Hepatic stellate cell (primary cell): ENCODE measurements at places on chromosomes 7 and 10.

- no peak for DNase-seq
These were observed 8.3 kb downstream of the CALD1 start for GRCh38 chr7:134787720-134788119.

GRCh38 chr7:123792547-123792946 is 43.7 kb upstream of the WASL start:
- DNase-seq: no peak

DNA sequence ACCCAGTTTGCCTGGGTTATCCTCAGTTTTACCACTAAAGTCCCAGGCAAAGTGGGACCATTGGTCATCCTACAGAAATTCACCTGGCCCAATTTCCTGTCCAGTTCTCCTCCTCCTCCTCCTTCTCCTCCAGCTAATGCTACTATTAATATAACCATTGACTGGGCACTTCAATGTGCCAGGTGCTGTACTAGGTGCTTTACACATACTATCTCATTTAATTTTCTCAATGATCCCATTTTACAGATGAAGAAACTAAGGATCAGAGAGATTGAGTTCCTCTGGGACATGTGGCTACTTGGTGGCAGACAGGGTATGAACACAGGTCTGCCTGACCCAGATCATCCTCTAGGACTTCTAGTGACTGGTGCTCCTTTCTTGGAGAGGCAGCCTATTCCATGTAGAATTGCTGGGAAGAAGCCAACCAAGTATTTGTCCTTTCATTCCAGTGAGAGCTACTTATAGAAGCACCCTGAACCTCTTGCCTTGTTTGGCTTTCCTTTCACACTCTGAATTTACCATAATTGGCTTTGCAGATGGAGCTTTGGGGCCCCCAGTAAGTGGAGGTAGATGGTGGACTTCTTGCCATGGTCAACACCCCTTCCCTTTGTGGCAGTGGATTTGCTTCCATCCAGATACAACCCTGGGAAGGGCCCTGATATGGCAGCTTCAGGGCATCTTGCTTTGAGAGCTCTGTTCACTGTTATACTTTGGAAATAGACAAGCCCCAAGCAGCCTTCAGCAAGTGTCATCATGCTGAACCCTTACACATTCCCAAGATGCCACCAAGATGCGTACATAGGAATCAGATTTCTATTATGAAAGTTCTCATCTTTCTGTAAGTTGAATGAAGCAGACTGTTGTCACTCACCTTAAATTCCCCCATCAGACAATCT is 78.7 kb downstream of the MYOF start:
- no peak for DNase-seq

DNA sequence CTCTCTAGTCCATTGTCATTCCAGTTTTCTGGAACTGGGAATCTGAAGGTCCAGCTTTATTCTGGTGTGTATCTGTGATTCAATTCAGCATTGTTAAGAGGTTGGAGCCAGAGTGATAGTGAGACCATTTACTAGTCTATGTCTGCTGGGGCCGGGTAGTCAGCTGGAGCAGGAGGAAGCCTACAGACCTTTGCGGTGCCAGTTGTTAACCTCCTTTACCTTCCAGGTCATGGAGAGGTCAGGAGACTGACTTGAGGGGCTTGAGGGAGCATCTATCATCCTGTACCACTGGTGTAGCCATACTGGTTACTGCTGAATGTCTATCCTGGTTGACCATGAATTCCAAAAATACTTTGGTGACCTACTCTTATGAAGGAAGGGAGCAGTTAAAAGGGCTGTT is 9.2 kb upstream of the CSTF2T start:
- no peak for DNase-seq

DNA sequence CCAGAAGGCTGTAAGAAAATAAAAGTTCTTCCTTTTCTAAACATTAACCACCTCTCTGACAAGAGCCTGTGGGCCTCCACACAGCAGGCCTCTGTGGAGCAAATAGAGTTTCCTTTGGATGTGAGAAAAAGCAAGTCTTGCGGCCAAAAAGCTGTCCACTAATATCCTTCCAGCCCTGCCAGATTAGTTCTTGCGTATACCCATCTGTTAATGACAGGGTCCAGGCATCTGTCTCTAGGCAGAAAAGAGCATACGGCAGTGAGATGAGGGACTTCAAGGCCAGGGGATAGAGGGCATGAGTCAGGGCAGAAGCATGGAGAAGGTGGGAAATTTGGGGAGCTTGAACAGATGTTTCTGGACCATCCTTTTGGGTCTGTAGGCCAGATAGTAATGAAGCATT is 164.9 kb downstream of the NSUN6 start:
- DNase-seq: no peak

- no peak for DNase-seq
These were observed 572.5 kb upstream of the FOXK1 start for GRCh38 chr7:4109481-4110110.
